ENCODE measurements at places on chromosomes 1 and 21.

GRCh38 chr1:78070210-78070609 is 24.4 kb downstream of the GIPC2 start:
- DNase-seq: no peak

- DNase-seq: no peak
Observed at GRCh38 chr21:36964827-36965719, 1.4 kb downstream of the HLCS start.

DNA sequence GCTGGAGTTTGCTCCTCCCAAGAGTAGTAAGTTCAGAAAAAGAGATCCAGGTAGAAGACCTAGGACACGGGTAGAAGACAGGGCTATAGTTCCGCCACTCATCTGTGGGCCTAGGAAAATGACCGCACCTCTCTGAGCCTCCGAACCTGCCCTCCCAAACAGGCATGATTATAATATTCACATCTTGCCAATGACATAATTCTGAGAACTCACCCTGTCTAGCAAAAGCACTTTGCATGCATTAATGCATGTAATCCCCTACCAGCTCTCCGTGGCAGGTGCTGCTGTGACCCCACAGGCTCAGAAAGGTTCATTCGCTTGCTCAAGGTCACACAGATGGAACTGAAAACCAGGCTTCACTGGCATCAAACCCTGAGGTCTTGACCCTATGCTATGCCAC is 88.0 kb downstream of the SPSB1 start:
- no peak for DNase-seq

DNA sequence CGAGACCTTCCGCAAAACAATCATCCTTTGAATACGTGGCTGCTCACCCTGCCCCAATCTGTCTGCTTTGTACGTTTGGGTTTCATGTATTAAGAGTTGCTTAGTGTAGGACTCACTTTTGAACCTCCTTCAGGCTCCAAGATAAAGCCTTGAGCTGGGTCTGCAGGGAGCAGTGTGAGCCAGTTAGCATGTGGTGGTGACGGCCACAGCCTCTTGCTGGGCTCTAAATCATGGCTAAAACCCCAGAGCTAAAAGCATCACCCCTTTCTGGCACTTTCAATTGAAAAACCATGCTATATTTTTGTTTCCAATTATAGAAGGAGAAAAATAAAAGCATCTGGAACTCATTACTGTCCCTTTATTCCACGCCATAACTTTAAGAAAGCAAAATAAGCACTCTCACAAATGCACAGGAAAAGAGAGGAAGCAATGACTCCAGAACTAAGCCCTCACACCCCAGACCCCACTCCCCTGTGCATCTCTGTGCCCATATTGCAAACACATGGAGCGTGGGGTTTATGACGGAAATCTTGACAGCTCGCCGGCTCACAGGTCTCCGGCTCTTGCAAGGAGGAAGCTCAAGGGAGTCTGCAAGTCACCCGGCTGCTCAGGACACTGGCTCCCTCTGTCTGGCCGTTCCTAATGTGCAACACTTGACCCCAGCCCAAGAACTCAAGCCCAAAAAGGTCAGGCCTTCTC is 135.5 kb downstream of the MIS18A start:
- DNase-seq: no peak

DNA sequence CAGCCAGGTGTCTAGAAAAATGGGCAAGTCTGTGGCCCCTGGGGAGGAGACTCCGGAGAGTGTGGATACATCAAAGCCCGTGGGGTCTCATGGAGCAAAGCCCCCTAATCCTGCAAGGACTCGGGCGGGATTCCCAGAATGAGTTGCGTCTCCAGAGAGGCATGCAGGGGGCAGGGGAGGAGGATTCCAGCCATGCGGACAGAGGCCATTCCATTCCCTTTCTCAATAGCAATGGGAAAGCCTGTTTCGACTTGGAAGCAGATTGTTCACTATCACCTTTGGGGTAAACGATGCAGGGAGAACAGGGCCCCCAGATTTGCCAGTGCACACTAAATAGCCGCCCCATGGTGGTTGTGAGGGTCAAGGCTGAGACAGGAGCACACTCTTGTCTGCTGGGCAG is 15.4 kb upstream of the PRDM15 start:
- no peak for DNase-seq

Data from Kasumi-1 (cell line).